ENCODE measurements at places on chromosomes 5 and 9.

DNA sequence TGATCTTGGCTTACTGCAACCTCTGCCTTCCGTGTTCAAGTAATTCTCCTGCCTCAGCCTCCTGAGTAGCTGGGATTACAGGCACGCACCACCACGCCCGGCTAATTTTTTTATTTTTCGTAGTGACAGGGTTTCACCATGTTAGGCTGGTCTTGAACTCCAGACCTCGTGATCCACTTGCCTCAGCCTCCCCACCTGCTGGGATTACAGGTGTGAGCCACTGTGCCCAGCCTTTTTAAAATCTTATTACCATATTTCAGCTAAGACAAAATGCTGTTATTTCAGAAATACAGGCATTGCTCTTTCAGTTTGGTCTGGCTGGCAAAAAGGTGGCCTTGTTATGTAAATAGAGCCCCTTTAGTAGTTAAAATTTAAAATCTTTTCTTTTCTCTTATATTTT lies 46.9 kb upstream of the GLDC start:
- no peak for DNase-seq

DNA sequence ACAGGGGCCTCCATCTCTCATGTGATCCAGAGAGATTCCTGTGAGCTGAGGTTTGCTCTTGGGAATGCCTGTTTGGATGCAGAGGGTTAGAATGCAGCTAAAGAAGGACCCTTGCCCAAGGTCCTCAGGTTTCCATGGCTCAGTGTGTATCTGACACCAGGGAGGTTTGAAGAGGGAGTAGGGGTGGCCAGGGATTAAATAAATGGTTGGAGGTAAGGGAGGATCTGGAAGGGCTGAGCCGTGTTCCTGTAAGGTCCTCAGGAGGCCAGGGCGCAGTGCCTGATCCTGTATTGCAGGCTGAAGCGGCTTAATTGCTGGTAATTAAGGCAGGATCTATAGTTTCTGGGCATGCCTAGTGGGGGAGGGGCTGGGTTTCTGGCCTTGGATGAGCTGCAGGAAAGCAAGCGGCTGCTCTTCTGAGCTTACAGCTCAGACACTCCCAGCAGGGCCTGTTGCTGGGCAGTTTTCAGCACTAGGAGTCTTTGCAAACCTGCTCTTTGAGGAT lies 41.5 kb upstream of the MAP1B start:
- no peak for DNase-seq

DNA sequence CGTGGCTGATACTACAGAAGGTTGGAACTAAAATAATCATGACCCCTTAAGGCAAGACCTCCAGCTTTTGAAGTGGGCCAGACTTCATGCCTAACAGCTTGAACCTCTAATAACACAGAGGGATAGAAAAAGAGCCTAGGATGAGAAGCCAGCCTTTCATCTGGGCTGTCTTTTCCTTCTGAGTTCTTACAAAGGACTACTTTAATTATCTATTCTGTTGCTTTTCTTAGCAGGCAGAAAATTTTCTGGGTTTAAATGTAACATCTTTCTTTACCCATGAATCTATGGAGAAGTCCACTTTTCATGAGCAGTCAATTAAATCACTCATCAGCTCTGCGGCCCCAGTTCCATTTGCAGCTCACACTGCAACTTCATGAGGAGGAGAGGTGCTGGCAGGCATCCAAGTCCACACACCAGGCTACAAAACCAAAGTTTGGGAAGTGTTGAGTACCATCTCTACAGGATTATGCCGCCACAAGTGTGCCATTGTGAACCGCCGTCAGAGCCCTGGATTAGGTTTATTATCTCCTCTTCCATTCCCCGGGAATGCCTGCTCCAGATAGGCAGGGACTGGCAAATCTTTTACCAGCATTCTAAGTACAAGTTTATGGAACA lies 192.0 kb downstream of the TLE4 start:
- DNase-seq: no peak

DNA sequence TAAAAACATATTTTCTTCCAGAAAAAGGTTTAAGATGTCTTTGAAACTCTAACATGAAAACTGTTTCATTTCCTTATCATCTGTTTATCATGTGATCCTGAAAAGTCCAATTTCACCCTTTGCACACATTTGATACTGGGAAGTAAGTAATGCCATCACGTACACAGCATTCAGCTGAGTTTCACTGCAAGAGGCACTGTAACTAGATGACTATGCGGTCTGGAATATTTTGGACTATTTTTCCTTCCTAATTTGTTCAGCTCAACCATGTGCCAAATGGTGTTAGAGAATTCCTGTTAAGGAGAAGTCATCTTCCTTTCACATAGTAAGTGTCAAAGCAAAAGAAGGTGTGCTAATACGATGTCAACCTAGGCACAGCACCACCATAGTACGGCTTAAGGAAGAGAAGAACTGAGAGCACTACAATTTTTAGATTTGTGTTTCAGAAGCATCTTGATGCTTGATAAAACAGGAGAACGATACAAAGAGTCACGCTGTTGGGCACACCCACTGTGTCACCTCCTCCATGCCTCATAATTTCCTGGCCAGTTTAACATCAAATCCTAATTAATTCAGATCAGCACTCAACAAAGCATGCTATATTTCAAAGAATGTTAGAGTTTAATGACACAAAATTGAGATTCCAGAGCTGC lies 77.5 kb downstream of the GNAQ start:
- no peak for DNase-seq

DNA sequence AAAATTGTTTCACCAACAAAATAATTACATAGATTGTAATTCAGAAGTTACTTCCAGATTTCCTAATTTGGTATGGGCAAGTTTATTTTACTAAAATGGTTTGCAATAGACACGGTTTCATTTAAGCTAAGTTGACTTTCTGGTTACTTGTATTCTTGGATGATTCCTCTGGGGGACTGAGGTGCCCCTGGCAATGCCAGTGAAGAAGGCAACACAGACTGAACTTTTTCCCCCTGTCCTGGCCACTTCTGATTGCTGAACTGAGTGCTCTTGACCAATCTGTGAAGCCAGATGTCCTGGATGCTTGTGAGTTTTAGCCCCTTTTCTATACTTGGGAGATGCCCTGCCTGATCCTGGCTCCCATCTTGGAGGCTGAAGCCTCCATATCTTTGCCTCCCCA lies 66.3 kb upstream of the FANCC start:
- DNase-seq: no peak

DNA sequence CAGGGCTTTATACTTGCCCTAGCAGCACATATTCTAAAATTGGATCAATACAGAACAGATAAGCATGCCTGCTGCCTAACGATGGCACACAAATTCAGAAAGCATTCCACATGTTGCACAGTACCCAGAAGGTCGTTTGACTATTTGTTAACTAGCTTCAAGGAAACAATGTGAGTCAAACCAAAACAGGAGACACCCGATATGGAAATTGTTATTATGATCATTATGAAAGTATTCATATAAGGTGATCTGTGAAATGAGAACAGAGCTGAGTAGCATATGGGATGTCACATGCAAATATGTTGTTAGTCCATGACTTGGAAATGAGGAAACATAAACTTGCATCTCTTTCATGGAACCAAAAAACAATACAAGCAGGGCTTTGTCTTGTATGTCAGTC lies 56.3 kb upstream of the BICD2 start:
- no peak for DNase-seq

GRCh38 chr9:17017931-17018491 lies 116.8 kb upstream of the CNTLN start:
- DNase-seq: no peak

GRCh38 chr5:105931881-105932421 lies 1738.8 kb downstream of the EFNA5 start:
- no peak for DNase-seq

- DNase-seq: no peak
These were observed 182.8 kb downstream of the ICE1 start for GRCh38 chr5:5605170-5605764.

DNA sequence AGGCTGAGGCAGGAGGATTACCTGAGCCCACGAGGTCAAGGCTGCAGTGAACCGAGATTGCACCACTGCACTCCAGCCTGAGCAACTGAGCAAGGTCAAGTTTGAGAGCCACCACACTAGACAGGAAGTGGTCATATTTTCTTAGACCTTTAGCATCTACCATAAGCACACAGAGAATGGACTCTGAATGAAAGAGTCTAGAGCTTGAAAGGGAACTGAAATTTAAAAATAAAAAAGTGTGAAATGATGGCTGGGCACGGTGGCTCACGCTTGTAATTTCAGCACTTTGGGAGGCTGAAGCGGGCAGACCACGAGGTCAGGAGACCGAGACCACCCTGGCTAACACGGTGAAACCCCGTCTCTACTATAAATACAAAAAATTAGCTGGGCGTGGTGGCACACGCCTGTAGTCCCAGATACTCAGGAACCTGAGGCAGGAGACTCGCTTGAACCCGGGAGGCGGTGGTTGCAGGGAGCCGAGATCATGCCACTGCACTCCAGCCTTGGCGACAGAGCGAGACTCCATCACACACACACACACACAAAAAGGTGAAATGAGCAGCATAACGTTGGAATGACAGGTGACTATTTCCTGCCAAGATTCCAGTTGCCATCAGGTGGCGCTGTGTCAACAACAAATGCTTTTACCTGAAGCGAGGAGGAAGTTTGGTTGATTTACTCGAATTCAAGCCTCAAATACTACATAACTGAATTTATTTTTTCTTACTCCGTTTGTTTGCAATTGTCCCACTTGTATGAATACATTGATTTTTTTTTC lies 21.3 kb upstream of the AK3 start:
- no peak for DNase-seq

GRCh38 chr9:134618833-134619447 lies 22.7 kb upstream of the COL5A1 start:
- DNase-seq: no peak

- no peak for DNase-seq
These were observed 242.1 kb downstream of the ZNF608 start for GRCh38 chr5:124504081-124504916.

Measured in cortex of kidney (tissue), 1 donor.